Activated CD4-positive, alpha-beta T cell treated with anti-CD3 and anti-CD28 coated beads, Interleukin-2, amount 50 U/mL, for 24 hours (primary cell): ENCODE measurements at places on chromosomes 11 and 22.

DNA sequence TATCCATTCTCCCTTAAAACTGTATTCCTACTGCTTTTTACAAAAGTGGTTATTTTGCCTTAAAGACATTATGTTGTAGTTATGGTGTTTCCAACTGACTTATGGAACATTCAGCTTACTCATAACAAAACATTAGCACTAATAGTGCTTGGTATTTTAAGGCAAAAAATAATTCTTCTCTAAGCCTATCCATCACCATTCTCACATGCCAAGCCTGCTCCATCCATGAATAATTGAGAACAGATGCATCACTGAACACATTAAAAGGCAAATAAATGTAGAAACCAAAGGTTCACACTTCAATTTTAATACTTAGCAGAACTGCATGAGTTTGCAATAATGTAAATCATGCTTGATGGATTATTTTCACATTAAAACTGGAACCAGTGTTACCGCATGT lies 42.3 kb upstream of the DDI1 start:
- DNase-seq = no peak

- no peak for DNase-seq
Observed at GRCh38 chr11:64208086-64208795, 1.7 kb downstream of the FERMT3 start.

DNA sequence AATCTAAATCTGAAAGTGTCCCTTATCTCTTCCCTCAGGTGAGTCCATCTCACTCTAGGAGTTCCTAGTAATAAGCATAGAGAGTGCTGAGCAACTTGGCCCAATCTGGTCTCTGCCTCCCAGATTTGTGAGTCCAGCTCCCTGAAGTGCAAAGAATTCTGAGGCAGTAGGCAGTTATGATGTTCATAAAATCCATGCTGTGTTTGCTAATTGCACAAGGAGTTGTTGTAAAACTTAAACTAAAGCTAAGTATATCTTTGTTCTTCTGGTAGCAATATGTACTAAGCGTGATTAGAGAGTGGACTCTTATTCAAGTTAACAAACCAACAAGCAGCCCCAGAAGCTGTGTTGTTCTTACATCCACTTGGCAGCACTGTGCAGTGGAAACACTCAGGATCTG lies 7.6 kb upstream of the PTH start:
- DNase-seq = no peak

GRCh38 chr11:92482492-92483060 lies 258.0 kb downstream of the FAT3 start:
- DNase-seq = no peak

- no peak for DNase-seq
Observed at GRCh38 chr11:45517171-45517770, 148.2 kb downstream of the CHST1 start.
